GM12865 (cell line): ENCODE measurements at places on chromosomes 2 and 18.
A peak's percentile ranks its signal among the peaks of the same experiment; 100 is the strongest.

GRCh38 chr2:217551252-217551899, 451.4 kb downstream of the TNS1 start:
- no peak for DNase-seq

DNA sequence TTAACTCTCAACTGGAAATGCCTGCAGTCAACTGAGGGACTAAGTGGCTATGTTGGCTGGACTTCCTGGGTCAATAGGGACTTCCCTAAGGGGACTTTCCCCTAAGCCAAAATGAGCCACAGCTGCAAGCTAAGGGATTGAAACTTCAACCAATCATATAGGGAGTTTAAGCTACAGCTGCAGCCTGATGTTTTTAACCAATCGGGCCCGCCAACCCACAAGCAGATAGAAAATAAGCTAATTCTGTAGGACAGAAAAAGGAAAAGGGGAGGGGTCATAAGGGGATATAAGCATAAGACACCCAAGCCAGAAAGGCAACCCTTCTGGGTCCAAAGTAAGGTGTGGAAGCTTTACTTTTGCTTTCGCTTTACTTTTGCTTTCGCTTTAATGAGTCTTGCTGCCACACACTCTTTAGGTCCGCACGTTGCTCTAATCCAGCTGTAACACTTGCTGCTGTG, 927.5 kb downstream of the ERBB4 start:
- DNase-seq = peak; percentile 28

GRCh38 chr2:150572194-150572766, 84.8 kb upstream of the RND3 start:
- DNase-seq = no peak

DNA sequence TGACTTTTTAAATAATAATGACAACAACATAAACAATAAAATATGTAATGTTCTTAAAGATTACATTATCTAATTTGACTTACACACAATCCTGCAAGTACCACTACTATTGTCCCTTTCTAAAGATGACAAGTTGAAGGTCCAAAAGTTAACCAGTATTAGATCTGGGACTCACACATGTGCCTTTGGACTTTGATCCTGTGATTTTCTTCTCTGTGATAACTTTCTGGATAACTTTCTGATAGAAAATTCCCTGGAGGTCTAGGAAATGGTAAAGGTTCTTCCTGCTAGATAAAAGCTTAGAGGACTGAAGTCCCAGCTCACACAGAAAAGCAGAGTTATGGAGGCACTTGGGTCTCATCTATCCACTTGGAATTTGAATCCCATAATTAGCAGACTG, 311.9 kb upstream of the KLHL29 start:
- DNase-seq = no peak

DNA sequence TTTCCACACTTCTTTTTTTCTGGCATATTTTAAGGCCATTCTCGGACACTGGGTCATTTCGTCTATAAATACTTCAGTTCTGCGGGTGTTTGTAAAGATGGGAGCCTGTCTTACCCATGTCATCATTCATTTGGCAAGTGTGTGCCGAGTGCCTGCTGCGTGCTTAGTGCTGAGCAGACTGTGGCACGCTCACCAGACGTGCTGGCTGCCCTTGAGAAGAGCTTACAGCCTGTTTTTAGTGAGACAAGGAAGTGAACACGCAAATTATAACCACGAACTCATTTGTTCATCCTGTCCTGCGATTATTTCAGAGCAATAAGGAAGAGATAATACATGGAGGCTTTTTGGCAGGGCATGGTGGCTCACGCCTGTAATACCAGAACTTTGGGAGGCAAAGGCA, 10.4 kb upstream of the STON1 start:
- DNase-seq = no peak

DNA sequence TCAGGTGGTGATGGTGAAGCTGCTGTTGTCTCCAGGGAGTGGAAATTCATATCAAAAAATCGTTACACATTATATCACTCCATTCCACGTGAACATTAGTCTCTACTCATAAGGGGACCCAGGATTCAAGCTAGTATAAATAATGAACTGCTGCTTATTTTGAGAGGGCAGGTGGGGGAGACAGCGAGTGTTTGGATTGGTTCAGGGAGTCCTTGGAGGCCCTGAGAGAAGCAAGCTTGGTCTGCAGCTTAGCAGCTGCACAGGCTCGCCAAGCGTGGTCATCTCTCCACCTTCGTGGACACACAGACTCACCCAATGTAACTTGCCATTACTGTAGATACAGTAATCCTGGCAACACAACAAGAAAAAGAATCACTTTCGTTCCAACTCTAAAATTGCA, 177.6 kb downstream of the ZNF521 start:
- DNase-seq = no peak

DNA sequence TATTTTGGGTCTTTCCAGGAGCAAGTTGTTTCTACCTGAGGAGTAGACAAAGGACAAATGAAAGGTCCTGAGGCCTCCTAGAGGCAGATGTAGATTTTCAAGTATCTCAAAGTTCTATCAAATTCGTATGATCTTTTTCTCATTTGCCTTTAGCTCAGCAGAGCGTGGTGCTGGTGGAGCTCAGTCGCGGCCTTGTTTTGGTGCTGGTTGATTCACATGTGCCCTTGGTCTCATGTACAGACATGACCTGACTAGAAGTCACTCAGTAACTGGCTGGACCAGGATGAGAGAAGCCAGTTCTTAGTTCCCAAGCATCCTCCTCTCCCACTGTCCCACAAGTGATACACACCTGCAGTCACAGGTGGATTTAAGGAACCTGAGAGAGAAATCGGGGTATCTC, 264.0 kb downstream of the PRKCE start:
- no peak for DNase-seq
